ENCODE measurements at places on chromosomes 2 and 18.

GRCh38 chr2:10514743-10515142 is 66.6 kb upstream of the ODC1 start:
- DNase-seq, result no peak

DNA sequence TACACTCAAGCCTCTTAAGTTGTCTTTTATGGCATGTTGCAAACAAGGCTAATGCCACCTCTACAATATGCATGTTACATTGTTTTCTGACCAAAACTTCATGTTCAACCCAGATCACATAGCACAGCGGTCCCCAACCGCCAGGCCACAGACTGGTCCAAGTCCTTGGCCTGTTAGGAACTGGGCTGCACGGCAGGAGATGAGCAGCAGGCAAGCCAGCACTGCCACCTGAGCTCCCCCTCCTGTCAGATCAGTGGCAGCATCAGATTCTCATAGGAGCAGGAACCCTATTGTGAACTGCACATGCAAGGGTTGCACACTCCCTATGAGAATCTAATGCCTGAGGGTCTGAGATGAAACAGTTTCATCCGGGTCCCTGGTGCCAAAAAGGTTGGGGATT is 324.8 kb upstream of the CHAC2 start:
- no peak for DNase-seq

DNA sequence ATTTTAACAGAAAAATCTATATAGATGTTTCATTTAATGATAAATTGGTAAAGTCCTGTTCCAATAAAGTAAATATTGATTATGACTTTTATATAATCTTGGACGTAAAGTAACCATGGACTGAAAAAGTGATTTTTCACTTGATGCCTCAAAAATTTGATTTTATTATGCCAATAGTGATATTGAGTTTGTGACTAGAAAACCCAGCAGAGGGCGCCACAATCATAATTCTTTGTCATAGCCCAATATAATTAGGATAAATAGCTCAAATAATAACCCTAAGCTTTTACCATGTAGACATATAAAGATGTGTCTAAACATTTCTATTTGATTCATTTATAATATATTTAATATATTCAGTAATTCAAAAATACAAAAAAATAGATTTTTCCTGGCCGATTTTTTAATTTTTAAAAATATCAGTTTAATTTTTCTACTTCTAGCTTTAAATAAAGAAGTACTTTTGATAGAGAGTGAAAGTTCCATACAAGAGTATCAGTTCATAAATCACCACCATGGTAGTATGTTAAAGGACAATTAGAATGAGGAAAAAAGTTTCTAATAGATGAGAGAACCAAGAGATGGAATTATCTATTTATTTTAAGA is 30.7 kb downstream of the CAMKMT start:
- DNase-seq, result peak; percentile 73

- no peak for DNase-seq
Measured at GRCh38 chr2:46493241-46493970, 14.0 kb downstream of the TMEM247 start.

GRCh38 chr2:190649798-190650390 is 1.0 kb downstream of the NAB1 start:
- peak; percentile 59 for DNase-seq

GRCh38 chr2:151326554-151326953 is 30.8 kb upstream of the TNFAIP6 start:
- DNase-seq, result no peak

GRCh38 chr2:62309081-62309464 is 113.2 kb downstream of the B3GNT2 start:
- DNase-seq, result no peak

DNA sequence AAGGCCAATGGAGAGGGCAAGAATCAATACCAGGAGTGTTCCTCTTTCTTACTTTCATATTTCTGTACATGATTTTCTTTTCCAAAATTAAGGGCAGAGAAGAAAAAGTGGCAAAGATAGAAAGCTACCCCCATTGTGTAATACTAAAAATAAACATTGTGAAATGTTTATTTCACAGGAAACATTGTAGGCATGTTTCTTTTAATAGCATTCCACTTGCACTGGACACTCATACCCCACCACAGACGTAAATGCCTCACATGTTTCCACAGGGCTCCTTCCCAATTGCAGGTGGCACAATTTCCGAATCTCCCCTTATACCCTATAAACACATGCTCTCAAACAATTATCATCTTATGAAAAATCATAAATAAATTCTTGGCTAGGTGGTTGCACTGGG is 645.1 kb upstream of the SETBP1 start:
- DNase-seq, result no peak

DNA sequence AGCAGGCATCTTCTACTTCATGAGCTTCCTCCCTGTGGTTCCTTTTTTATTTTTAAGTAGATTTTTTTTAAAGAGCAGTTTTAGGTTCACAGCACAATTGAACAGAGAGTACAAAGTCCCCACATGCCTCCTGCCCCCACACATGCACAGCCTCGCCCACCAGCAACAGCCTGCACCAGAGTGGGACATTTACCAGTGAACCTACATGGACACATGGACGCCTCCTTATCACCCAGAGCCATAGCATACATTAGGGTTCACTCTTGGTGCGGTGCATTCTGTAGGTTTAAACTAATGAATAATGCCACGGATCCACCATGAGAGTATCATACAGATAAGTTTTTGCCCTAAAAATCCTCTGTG is 40.9 kb downstream of the HS1BP3 start:
- DNase-seq, result no peak

DNA sequence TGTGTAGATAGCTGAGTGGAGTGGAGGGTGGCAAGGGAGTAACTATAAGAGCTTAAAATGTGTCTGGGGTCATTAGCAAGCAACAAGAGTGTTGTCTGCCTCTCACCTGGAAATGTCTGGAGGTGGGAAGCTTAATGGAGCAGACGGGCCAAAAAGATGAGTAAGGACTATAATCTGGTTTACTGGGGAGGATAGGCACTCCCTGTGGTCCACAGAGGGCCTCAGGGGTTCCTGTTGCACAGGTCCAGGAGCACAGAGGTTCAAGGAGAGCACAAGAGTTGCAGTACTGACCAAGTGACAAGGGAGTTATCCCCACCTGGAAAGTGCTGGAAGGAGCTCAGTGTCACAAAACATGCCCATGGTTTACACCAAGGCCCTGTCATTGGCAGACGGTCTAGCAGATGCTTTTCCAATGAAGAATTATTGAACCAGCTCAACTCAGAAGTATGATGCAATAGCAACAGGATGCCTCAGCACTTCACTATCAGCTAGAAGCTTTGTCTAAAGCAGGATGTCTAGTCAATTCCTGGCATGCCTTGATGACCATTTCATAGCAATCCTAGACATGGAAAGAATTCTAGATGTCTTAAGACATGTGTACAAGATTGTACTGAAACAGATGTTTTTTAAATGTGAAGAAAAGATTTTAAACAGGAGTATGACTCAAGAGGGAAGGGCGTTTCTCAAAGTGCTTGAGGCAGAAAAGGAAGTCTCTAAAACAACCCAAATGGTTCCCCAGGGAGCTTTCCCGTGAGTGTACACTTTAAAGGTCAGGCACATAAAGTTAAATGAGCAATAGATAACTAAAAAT is 62.9 kb upstream of the SERPINE2 start:
- DNase-seq, result no peak

GRCh38 chr2:118223992-118224894 is 136.0 kb downstream of the INSIG2 start:
- peak; percentile 6 for DNase-seq

DNA sequence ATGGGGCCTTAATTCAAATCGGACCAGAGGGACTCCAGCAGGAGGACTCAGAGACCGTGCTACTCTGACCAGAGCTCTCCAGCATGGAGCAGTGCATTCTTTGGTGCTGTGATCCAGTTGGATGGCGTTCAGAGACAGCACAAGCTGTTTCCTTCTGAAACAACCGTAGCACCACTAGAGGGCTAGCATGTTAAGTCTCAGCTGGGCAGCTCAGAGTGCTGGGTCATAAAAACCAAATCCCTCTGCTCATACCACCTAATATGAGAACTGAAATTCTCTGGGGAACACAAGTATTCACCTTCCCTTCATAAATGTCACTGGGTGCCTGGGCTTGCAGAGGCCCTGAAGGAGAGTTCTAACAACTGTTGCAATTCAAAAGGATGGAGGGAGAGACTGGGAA is 97.7 kb upstream of the TFCP2L1 start:
- DNase-seq, result no peak

DNA sequence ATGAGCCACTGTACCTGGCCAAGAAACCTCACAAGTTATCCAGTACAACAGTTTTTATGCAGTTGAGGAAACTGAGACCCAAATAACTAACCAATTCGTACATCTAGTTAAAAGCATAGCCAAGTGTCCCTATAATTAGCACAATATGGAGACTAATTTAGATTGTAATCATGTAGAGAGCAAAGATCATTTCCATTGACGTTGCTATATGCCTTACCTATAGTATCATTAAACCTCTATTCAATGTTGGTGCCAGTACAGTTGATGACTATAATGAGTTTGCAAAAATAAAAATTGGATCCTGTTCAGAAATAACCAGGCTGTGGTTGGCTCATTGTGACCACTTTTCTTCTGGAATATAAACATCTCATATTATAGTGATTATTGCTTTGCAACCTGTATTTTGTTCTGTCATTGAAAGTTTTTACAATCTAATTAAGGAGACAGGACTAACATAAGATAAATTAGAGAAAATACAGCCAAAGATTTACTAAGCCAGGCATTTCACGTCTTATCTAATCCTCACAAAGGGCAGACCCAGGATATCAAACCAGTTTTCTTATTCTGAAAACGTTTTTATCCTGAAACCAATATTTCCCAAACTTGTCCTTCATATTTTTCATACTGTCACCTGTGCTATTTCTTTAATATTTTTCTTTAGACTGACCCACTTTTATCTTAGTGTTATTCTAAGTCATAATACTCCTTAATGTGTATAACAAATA is 130.0 kb upstream of the STON1 start:
- DNase-seq, result peak; percentile 44

DNA sequence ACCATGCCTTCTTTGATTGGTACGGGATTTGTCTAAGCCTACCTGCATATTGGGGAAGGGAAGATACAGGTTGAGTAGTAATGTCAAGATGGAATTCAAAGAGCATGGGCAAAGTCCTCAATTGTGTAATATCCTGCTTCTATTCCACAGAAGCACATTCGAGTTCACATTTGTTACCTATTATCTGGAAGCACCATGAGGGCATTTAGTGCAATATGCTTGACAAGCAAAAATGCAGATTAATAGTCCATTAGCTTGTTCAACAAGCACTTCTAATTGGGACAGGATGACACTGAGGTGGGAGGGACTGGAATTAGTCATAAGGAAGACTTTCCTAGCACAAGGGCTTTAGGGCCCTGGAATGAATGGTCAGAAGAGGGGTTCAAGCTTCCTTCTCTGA is 40.5 kb downstream of the MYO5B start:
- no peak for DNase-seq

Measured in hematopoietic multipotent progenitor cell treated with erythropoietin and hydrocortisone succinate and interleukin-3 and kit ligand, for 8 days (in vitro differentiated cells).